ENCODE measurements at places on chromosomes 11 and 22.

- no peak for DNase-seq
These were observed 22.4 kb upstream of the TEF start for GRCh38 chr22:41359376-41359775.

DNA sequence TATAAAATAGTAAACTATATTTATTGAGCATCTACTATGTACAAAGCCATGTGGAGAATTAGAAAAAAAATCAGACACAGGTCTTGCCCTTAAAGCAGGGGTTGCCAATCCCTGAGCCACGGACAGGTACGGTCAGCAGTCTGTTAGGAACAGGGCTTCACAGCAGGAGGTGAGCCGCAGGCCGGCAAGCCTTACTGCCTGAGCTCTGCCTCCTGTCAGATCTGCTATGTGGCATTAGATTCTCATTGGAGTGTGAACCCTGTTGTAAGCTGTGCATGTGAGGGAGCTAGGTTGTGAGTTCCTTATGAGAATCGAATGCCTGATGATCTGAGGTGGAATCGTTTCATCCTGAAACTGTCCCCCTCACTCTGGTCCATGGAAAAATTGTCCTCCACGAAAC is 2.1 kb upstream of the RAG2 start:
- no peak for DNase-seq

- no peak for DNase-seq
These were observed 45.0 kb downstream of the TEAD1 start for GRCh38 chr11:12719221-12719620.

DNA sequence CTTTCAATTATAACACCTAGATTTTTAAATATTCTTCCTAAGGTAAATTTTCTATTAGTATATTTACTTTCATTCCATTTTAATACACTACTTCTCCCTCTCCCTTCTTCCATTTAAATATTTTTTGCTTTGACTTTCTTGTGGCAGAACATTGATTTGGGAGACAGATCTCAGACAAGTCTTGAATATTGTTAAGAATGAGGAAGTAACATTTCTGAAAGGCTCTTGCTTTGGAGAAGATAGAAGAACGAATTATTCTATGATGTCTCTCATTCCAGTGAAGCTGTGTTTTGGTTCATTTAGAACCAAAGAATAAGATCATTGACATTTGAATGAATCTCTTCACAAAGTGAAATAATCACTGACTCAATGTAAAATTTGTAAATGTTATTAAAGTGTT is 2.4 kb downstream of the IPO7 start:
- no peak for DNase-seq

DNA sequence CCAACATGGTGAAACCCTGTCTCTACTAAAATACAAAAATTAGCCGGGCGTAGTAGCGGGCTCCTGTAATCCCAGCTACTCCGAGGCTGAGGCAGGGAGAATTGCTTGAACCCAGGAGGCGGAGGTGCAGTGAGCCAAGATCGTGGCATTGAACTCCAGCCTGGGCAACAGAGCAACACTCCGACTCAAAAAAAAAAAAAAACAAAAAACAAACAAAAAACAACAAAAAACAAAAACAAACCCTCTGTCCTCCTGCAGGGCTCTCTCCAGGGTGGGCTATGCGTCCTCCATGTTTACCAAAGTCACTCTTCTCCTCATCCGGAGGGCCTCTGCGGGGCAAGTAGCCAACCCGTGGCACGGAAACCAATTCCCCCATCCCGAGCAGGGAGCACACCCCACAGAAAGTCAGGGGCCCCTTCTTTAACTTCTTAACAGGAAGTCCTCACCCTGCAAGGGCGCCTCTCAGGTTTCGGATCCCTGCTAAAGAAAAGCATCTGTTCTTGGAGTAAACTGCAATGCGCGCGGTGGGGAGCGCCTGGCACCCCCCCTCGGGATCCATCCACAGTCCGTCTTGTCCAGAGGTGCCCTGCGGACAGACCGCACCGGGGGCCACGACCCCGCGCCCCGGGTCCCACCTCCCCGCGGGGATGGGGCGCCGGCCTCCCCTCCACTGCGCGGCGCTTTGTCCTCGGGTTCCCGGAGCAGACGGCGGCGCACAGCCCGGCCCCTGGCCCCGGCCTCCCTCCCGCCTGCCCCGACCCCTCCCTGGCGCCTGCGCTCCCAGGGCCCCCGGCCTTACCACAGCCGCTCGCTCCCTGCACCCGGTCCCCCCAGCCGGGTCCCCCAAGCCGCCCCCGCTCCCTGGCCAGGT is 712 bp downstream of the CERK start:
- peak; percentile 60 for DNase-seq

GRCh38 chr11:6695377-6695776 is 12.2 kb upstream of the MRPL17 start:
- peak; percentile 66 for DNase-seq

GRCh38 chr11:115613986-115614632 is 109.9 kb upstream of the CADM1 start:
- DNase-seq = no peak

GRCh38 chr11:134293119-134294113 is 17.2 kb downstream of the GLB1L3 start:
- no peak for DNase-seq
